K562 (cell line): ENCODE measurements at places on chromosomes 1 and 21. TPM values are rescaled to one million over a fixed set of nuclear protein-coding genes. Genes with fewer than 3 reads are reported as not detected.

LHX8 gene
- not detected in 2 replicates for total RNA-seq

SLC45A1 gene
- total RNA-seq, result not detected in 2 replicates

- H3K4me3 ChIP-seq, result no peak overlapping the region
- H3K27ac ChIP-seq, result no peak overlapping the region
- H3K36me3 ChIP-seq, result no peaks in the 10 kb centered on the region
These were observed 135.7 kb downstream of the PCP4 start for GRCh38 chr21:40002978-40003377.

DNA sequence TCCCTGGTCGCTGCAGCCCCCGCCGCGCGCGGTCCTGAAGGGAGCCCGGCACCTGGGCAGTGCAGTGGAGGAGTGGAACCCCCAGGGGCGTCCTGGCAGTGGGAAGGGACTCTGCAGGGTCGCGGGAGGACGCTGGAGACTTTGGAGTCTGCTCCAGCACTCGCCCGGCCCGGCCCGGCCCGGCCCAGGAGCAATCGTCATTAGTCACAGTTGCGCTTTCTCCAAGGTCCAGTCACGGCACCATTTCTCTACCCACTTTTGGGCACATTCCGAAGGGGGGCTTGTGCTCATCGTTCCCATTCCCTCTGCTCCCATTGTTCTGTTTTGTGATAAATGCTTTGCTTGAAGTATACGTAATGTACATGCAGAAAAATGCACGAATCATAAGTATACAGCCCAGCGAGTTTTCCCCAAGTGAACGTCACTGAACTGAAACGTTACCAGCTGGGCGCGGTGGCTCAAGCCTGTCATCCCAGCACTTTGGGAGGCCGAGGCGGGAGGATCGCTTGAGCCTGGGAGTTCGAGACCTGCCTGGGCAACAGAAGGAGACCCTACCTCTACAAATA lies 999 bp downstream of the THAP3 start:
- peaks cover 79% of the 10 kb centered on the region for H3K36me3 ChIP-seq
- H3K27me3 ChIP-seq, result no peaks in the 10 kb centered on the region
- H3K27ac ChIP-seq, result peak overlapping the region; percentile 74; the same call in 2 of the 3 replicates
- no peak for DNase-seq
- H3K4me1 ChIP-seq, result peaks cover 12% of the 10 kb centered on the region; the same call in 2 of the 3 replicates

DNA sequence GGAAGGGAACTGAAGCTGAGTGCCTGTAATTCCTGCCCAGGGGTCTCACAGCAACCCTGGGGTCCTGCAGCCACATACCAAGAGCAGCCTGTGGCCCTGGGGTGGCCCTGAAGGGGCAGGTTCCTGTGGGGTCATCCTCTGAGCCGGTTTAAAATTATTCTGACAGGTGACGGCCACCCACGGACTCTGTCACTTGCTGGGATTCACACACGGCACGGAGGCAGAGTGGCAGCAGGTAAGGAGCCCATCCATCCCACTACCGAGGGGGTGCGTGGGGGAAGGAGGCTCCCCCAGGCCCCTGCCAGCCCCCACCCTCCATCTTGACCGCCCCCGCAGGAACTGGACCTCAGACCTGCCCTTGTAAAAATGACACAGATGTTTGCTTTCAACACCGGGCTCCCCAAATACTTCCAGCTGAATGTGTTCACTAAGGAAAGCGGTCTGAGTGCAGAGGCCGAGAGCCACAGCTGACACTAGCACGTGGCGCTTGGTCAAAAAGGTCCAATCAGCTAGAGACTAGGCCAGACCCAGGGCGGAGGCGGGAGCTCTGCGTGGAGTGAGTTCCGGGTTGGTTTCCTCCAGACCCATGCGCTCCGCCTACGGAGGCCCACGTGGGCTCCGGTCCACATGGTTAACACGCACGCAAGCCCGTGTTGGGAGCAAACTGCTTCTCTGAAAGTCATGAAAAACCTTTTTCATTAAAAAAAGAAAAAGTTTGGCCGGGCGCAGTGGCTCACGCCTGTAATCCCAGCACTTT lies 10.0 kb downstream of the YBEY start:
- H3K27me3 ChIP-seq, result no peaks in the 10 kb centered on the region
- H3K36me3 ChIP-seq, result peaks cover 34% of the 10 kb centered on the region; the same call in 2 of the 3 replicates
- peak overlapping the region; percentile 67; the same call in 2 of the 3 replicates for H3K27ac ChIP-seq
- peak; percentile 68 for DNase-seq
- H3K4me3 ChIP-seq, result no peak overlapping the region

DNA sequence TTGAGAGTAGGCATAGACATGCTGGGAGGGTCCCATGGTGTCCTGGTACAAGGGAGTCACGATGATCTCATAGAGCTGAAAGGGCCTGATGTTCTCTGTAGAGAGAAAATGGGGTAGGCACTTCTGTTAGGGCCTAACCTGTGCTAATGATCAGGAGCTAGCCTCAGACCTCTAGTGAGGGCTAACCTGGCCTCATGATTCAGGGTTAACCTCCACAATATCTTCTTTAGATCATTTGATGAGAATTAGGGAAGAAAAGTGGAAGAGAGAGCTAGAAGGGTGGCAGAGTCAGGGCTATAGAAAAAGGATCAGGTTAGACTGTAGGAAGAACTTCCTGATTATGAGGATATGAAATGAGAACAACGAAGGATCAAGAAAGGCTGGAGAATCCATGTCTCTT lies 5.0 kb upstream of the MRPS15 start:
- no peaks in the 10 kb centered on the region for H3K27me3 ChIP-seq
- H3K27ac ChIP-seq, result no peak overlapping the region
- H3K4me3 ChIP-seq, result no peak overlapping the region

OLFM3 gene
- not detected in 2 replicates for total RNA-seq

GRCh38 chr1:37465593-37466517 lies 8.5 kb upstream of the ZC3H12A start:
- H3K27ac ChIP-seq, result no peak overlapping the region
- H3K36me3 ChIP-seq, result no peaks in the 10 kb centered on the region
- no peak overlapping the region for H3K4me3 ChIP-seq
- H3K27me3 ChIP-seq, result no peaks in the 10 kb centered on the region
- no peaks in the 10 kb centered on the region; the same call in 1 of the 2 replicates for H3K4me1 ChIP-seq
- DNase-seq, result no peak

GRCh38 chr1:67540733-67541125 lies 110.5 kb upstream of the SERBP1 start:
- H3K4me3 ChIP-seq, result no peak overlapping the region
- no peaks in the 10 kb centered on the region for H3K36me3 ChIP-seq
- no peaks in the 10 kb centered on the region for H3K27me3 ChIP-seq
- no peak overlapping the region for H3K27ac ChIP-seq
- H3K4me1 ChIP-seq, result peaks cover 14% of the 10 kb centered on the region
- DNase-seq, result no peak

MAP3K21 gene
- total RNA-seq, result 0.58 and 0.76 TPM in 2 replicates

KRTAP12-2 gene
- not detected in 2 replicates for total RNA-seq

DNA sequence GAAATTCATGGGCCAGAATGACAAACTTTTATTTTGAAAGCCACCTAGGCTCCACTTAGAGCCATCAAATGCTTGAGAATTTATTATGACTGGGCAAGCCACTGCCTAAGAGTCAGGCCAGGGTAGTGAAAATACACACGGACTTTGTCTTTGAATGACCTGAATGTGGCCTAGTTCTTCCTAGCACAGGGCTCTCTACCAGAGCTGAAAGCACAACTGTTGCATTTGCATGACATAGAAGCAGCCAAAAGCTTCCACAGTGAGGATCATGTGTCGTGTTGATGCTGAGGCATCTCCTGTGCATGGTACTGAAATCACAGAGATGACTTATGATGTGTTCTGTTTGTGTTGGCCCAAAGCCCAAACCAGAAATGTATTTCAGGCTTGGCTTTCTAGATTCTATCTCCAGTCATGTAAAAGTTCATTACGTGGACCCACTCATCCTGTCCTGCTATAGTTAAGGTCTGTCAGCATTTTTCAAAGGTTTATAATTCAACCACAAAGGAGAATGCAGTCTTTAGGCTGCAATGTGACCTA lies 164.0 kb upstream of the UBE2U start:
- H3K36me3 ChIP-seq, result no peaks in the 10 kb centered on the region
- H3K4me1 ChIP-seq, result no peaks in the 10 kb centered on the region
- no peaks in the 10 kb centered on the region for H3K27me3 ChIP-seq
- no peak for DNase-seq
- no peak overlapping the region for H3K27ac ChIP-seq
- no peak overlapping the region for H3K4me3 ChIP-seq

TRAF5 gene
- total RNA-seq, result 5.4 and 5.7 TPM in 2 replicates

- peaks cover 3% of the 10 kb centered on the region for H3K4me1 ChIP-seq
- H3K27ac ChIP-seq, result no peak overlapping the region
- H3K36me3 ChIP-seq, result no peaks in the 10 kb centered on the region
These were observed 11.9 kb upstream of the PKNOX1 start for GRCh38 chr21:42962380-42963007.
